ENCODE measurements at places on chromosomes 2 and 18.

DNA sequence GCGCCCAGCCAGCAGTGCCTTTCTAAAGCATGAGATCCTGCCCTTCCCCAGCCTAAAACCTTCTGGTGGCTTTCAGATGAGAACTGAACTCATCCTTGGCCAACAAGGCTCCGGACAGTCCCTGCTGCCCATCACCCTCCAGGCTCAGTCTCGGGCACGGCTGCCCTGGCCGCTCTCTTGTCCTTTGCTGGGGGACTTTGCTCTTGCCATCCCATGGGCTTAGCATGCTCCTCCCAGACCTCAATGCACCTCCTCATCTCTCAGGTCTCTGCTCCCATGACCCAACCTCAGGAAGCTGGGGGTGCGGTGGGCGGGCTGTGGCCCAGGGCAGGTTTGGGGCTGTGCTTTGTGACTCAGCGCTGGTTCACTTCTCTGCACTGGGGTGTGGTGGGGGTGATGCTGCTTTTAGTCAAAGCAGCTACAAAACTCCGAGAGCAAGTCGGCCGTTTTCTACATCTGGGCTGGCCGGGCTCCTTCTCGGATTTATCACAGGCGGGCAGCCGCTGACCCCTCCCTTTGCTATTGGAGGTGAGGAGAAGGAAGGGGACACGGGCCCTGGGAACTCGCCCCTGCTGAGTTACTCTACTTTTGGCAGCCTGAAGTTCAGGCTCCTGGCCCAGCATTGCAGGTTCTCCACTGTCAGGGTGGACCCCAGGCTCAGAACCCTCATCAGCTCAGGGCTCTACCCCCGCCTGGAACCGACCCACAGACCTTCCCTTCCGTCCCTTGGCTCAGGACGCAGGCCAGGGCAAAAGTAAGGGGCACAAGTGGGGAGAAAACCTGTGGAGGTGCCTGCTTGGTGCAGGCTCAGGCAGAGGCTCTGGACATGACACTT, 90.6 kb upstream of the TAF1B start:
- no peaks in the 10 kb centered on the region for H3K36me3 ChIP-seq
- no peak overlapping the region for H3K27ac ChIP-seq
- H3K4me3 ChIP-seq, result no peak overlapping the region

- no peaks in the 10 kb centered on the region for H3K27me3 ChIP-seq
- H3K4me3 ChIP-seq, result no peak overlapping the region
- no peak for DNase-seq
- no peaks in the 10 kb centered on the region for H3K4me1 ChIP-seq
- H3K36me3 ChIP-seq, result no peaks in the 10 kb centered on the region
These were observed 44.4 kb downstream of the CRACDL start for GRCh38 chr2:98891591-98891990.

DNA sequence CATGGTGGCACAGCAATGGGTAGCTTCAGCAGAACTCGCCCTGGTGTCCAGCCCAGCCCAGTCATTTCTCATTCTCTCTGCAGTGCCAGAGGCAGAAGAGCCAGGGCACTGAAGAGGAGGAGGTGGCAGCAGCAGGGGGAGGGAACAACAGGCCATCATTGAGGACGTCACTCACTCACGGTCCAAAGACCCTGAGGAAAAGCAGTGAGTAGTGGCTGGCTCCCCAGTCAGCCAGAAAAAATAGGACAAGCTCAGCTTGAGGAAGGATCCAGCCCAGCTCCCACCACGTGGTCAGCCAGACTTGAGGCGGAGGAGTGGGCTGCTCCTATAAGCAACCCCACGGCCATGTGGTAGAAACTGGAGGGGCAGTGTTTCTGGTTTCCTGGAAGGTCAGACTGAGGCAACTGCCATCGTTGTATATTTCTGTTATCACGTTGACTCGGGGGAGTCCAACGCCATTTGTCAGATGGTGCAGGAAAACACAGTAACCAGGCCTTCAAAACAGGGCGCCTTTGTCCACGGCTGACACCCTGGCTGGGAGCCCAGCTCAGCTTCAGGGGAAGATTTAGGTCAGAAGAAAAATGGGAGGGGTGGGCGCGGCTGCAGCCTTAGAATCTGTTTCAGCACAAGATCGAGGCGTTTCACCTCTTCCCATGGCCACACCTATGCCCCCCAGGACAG, 19.0 kb upstream of the TMEM247 start:
- H3K27ac ChIP-seq, result peak overlapping the region; percentile 26
- H3K36me3 ChIP-seq, result no peaks in the 10 kb centered on the region
- peak; percentile 68 for DNase-seq
- H3K27me3 ChIP-seq, result no peaks in the 10 kb centered on the region

GRCh38 chr2:37892436-37893114, 32.5 kb upstream of the RMDN2 start:
- no peaks in the 10 kb centered on the region for H3K27me3 ChIP-seq
- DNase-seq, result no peak
- no peak overlapping the region for H3K27ac ChIP-seq
- no peak overlapping the region for H3K4me3 ChIP-seq
- H3K4me1 ChIP-seq, result no peaks in the 10 kb centered on the region
- no peaks in the 10 kb centered on the region for H3K36me3 ChIP-seq

- H3K4me3 ChIP-seq, result no peak overlapping the region
- H3K27me3 ChIP-seq, result no peaks in the 10 kb centered on the region
- H3K36me3 ChIP-seq, result no peaks in the 10 kb centered on the region
- H3K4me1 ChIP-seq, result no peaks in the 10 kb centered on the region
- H3K27ac ChIP-seq, result no peak overlapping the region
- no peak for DNase-seq
These were observed 146.4 kb downstream of the DAW1 start for GRCh38 chr2:228017784-228018183.

GRCh38 chr2:99104006-99104405, 37.5 kb upstream of the C2orf15 start:
- H3K36me3 ChIP-seq, result no peaks in the 10 kb centered on the region
- H3K4me3 ChIP-seq, result no peak overlapping the region
- DNase-seq, result no peak
- no peaks in the 10 kb centered on the region for H3K27me3 ChIP-seq
- H3K4me1 ChIP-seq, result no peaks in the 10 kb centered on the region

DNA sequence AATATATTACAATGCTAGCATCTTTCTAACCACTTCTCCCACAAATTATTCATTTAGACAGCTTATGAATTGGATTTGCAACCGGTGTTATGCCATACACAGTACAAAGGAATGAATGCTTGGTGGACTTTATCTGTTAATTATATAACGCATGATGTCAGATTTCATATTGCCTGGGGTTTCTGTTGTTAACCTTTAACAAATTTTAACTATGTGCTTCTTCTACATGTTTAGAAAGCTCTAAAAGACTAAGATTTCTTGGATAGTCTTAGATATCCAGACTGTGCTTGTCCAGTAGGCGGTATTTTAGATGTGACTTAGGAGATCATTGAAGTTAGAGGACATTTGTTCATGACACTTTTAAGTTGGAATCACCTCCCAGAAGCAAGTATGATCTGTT, 976.3 kb downstream of the TMEM182 start:
- H3K36me3 ChIP-seq, result no peaks in the 10 kb centered on the region
- no peak overlapping the region for H3K27ac ChIP-seq
- H3K4me3 ChIP-seq, result no peak overlapping the region

DNA sequence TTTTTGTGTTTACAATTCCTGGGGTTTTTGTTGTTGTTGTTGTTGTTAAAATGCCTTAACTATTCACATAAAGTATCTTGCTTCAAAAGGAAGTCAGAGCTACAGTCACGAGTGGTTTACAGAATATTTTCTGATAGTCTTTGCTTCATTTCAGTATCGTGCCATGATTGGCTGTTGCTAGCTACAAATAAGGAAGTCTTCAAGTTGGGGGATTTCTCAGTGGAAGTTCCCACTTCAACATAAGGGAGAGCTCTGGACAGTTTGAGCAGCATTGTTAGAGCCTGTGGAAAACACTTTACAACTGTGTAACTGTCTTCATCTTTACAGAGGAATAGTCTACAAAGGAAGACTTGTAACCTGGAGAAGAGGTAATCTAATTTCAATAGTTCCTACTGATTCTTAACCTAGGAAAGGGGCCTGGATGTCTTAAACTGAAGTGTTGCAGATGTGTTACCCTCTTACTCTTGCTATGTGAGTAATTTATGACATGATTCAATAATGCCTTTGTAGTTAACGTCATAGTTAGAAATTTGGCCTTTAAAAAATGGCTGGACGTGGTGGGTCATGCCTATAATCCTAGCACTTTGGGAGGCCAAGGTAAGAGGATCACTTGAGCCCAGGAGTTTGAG, 23.4 kb upstream of the TANK start:
- H3K27me3 ChIP-seq, result no peaks in the 10 kb centered on the region
- H3K36me3 ChIP-seq, result no peaks in the 10 kb centered on the region
- peaks cover 13% of the 10 kb centered on the region for H3K4me1 ChIP-seq
- H3K27ac ChIP-seq, result no peak overlapping the region
- peak; percentile 33 for DNase-seq

GRCh38 chr2:61363580-61363979, 107.3 kb downstream of the USP34 start:
- H3K27me3 ChIP-seq, result no peaks in the 10 kb centered on the region
- no peak for DNase-seq
- no peak overlapping the region for H3K27ac ChIP-seq

DNA sequence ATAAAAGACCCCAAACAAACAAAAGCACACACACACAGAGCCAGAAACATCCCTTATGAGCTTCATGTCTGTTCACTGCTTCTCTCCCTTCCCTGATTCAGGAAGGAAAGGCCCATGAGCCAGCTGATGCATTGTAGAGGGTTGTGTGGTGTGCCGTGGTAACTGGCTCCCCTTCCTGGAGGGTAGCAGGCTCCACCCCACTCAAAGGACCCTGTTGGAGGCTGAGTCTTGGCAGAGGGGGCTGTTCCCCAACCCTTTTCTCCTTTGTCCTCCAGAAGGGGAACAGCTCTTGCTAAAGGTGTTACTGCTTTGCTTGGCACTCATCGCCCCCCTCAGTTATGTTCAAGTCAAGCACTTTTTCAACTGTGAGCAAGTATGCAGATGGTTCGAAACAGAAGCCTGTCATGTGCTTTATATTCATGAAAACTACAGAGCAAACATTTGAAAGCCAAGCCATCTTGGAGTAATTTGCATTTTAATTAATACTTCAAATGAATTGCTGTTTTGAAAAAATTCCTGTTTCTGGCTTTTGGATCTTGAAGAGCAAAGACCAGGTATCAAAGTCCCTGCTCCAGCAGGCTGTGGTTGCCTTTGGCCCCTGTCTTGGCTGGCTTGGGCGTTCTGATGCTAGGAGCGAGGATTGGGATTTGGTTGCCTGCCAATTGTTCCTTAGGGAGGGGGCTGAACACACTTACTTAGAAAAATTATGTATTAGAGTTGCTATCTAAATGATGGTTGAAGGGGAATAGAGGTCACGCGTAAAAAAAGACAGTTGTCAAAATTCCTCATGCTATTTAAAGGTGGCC, 267.8 kb downstream of the TSN start:
- no peak overlapping the region for H3K4me3 ChIP-seq
- no peaks in the 10 kb centered on the region for H3K27me3 ChIP-seq
- H3K36me3 ChIP-seq, result no peaks in the 10 kb centered on the region
- peak overlapping the region; percentile 32 for H3K27ac ChIP-seq
- DNase-seq, result no peak

DNA sequence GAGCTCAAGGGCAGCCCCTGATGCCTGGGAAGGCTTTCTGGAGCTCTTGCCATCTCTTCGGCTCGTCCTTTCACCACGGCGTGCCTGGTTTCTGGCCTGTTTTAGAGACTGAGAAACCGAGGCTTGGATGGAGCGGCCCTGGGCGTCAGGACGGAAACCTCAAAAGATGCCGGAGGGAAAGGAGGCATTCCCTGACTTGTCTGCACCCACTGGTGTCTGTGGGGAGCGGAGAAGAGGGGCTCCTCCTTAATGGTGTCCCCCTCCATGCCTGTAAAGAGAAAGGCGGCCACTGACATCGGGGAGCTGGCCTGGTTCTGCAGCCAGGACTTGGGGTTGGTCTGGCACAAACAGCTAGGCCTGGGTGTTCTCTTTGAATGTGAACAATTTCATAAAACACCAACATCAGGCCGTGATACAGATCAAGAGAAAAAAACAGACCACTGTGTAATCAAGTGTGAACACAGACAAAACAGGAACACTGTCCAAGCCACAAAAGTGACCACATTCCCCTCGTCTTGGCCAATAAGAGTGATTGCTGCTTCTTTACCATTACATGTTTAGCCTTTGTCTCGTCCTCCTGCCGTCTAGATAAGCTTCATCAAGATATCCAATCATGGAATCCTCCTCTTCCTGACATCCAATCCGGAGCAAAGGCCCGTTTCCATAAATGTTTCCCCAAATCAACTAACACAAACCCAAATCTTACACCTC, 633 bp upstream of the ILKAP start:
- peak overlapping the region; percentile 65 for H3K4me3 ChIP-seq
- peak; percentile 58 for DNase-seq
- H3K27me3 ChIP-seq, result no peaks in the 10 kb centered on the region
- peaks cover 16% of the 10 kb centered on the region for H3K4me1 ChIP-seq
- H3K36me3 ChIP-seq, result no peaks in the 10 kb centered on the region
- H3K27ac ChIP-seq, result peak overlapping the region; percentile 71

DNA sequence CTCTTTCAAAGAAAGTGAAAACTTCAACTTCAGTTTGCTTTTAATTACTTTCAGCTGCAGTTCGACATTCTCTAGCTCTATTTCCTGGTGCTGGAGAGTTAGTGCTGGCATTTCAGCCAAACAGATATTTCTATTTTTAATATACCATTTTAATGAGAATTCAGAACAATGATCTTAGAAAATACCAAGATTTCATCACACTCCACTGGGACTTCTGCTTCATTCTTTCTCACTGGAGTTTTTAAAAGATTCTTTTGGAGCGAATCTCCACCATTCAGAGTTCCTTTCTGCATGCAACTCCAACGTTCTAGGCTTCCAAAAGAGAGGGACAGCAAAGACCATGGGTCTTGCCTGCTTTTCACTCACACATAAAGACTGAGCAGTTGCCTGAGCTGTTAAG, 94.2 kb downstream of the CABLES1 start:
- H3K4me1 ChIP-seq, result peaks cover 24% of the 10 kb centered on the region
- H3K27me3 ChIP-seq, result no peaks in the 10 kb centered on the region
- peak overlapping the region; percentile 20 for H3K27ac ChIP-seq

- no peak for DNase-seq
- H3K27ac ChIP-seq, result no peak overlapping the region
- H3K4me1 ChIP-seq, result peaks cover 13% of the 10 kb centered on the region
These were observed 33.3 kb upstream of the E2F6 start for GRCh38 chr2:11499081-11499743.

DNA sequence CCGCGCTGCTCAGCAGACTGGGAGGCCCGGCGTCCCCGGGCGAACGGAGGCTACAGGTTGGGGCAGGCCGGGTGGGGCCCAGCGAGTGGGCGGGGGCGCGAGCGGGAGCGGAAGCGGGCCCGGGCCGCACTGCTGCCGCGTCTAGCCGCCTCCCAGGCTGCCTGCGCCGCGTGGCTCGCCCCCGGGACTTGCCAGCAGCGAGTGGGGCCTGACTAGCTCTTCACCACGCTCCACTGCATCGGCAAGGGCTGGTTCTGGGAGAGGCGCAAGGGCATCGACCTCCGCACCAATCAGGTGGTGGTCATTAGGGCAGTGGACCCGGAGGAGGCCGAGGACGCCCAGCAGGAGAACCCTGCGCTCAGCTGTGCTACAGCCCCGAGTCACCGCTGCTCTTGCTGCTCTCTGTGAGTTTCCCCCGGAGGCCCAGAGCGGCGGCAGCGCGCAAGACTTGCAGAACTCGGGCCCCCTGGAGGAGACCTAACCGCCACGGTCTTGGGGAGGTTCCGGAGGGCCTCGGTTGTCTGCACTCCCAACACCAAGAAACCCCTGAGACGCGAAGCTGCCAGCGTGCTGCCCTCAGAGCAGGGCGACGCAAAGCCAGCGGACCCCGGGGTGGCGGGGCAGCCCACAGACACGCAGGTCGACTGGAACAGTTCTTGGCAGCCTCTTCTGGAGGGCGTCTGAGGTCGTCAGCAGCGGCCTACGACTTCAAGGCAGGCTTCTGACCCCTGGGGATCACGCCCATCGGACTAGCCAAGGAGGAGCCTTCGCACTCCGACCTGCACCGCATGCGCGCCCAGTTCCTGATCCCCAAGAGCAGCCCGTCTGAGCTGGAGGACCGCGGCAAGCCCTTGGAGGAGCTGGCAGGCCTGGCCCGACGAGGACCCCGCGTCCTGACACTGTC, 27.2 kb upstream of the PTPN2 start:
- peaks cover 5% of the 10 kb centered on the region for H3K27me3 ChIP-seq
- peak; percentile 62 for DNase-seq
- H3K4me1 ChIP-seq, result no peaks in the 10 kb centered on the region
- no peak overlapping the region for H3K4me3 ChIP-seq

Measured in kidney (tissue), 22 donors.